PC-9 (cell line): ENCODE measurements at places on chromosomes 2 and 18.
A peak's percentile ranks its signal among the peaks of the same experiment; 100 is the strongest.

DNA sequence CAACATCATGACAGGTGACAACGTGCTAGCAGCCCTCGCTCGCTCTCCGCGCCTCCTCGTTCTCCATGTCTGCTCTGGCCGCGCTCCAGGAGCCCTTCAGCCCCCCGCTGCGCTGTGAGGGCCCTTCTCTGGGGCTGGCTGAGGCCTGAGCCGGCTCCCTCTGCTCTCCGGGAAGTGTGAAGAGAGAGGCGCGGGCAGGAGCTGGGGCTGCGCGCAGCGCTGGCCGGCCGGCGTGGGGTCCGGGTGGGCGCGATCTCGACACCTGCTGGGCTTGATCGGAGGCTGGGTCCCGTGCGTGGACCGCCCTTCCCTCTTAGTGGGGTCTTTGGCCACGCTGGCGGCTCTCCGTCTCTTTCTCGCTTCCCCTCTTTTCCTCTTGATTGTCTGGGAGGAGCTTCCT lies 195.5 kb downstream of the ANKRD30BL start:
- DNase-seq: no peak

DNA sequence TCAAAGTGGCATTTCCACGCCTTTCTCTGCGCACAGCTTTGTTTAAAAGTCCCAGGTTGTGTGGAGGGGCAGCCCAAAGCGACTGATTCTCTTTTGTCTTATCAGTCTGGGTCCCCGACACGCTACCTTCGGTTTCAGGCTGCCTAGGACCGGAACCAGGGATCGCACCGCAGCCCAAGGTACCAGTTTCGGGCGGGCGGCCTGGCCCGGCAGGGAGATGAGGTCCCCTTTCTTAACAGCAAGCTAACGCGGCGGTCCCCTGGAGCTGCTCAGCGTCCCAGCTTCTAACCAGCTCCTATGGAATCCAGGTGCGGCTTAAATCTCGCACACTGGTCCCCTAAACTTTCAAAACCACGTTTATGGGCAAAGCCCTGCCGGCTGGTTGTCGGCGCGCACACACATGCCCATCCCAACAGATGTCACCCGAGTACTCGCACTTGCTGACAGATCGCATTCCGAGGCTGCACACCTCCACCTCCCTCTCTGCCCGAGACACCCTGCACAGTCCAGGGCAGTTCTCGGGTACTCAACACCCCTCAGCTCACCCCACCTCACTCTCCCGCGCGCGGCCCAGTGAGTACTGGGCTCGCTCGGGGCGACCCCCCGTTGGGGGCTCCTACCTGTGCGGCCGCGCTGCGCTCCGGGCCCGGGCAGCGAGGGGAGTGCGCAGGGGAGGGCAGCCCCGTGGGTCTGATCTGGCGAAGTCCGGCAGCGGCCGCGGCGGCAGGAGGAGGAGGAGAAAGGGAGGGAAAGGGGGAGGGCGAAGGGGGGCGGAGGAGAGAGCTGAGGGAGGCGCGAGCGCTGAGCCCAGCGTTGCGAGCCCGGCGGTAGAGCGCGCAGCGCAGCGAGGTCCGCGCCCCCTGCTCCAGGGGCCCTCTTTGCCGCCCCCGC lies at the start of gene EFEMP1:
TSS of gene EFEMP1 (minus strand) at position 692 of the 891 bp plus-strand sequence. CDS start 1,342 bp downstream, outside the sequence.
- peak; percentile 56 for DNase-seq

DNA sequence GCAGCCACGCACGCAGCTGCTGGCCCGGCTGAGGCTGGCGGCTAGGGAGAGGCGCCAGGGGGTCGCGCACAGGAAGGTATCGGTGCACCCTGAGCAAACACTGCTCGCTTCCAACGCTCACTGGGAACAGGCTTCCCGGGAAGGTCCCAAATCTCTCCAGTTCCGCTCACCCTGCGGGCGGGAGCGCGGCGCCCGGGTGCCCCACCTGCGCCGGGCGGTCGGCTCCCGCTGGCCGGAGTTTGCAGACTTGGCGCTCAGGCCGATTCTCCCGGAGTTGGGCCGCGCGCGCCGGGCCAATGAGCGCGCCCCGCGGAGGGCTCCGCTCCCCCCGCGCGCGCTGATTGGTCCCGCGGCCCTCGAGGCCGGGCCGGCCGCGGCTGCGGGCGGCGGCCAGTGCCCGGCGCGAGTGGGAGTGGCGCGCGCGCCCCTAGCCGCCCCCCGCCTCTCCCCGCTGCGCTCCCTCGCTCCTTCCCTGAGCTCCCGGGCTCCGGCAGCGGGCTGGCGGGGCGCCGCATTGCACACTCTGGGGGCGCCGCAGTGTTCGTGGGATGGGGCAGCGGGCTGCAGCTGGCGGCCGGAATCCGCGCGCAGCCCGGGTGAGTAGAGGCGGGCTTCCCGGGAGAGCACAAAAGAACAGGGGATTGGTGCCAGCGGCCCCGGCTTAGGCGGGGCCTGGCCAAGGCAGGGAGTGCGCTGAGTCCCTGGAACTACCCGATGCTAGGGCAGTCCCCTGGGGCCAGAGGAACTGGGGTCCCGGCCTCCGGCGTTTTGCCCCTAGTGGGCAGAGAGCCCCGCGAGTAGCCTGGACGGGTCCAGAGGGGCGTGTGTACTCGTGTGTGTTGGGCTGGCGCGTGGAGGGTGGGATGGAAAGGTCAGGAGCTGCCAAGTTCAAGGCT lies at the start of gene LYPD6:
TSS of gene LYPD6 (plus strand) at position 461 of the 896 bp plus-strand sequence. CDS start 107,122 bp downstream, outside the sequence.
- peak; percentile 64 for DNase-seq

- no peak for DNase-seq
Observed at GRCh38 chr2:72082021-72082601, 65.6 kb downstream of the CYP26B1 start.

- no peak for DNase-seq
Observed at GRCh38 chr2:70851704-70852103, 16.1 kb upstream of the CD207 start.

DNA sequence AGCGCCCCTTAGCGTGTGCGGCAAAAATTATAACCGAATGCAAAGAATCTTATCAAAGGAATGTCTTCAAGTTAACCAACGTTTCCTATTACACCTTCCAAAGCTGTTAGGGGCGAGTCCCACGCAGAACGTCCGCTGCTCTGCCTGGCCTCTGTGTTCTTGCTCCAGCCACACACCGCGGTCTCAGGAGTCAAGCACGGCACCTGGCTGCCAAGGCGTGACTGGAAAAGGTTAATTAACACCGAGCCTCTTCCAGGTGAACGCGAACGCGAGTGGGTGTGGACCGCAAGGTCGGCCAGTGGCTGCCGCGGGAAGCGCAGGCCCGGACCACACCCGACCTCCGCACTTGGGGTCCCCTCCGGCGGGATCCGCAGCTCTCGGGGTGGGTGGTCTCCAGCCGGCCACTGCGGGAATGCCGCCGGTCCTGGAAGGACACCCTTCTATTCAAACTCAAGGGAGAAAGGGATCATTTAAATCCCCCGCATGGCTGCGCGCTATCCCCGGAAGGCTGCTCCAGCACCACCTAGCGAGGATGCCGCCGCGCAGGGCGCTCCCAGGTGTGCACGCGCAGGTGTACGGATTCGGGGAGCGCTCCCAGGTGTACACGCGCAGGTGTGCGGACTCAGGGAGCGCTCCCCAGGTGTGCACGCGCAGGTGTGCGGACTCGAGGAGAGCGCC lies 830 bp downstream of the CYB5A start:
- DNase-seq: peak; percentile 75

DNA sequence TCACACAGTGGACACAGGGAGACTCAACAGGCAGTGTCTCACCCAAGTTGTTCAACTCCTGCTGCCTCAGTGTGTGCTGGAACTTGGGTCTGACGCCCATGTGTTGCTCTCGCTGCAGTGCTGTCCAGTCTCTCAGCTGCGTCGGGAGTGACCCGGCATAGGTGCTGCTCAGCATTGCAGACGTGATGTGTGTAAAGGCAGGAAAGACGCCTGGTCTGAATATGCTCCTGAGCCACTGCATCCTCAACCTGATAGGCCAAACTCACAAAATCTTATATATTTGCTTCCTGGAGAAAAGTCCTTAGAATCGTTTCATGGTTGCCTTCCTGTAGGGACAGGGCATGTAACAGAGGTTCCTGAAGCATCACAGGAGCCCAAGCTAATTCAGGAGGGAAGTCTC lies 152.9 kb downstream of the INSIG2 start:
- DNase-seq: no peak
